ENCODE measurements at places on chromosomes 7 and 10. TPM values are rescaled to one million over a fixed set of nuclear protein-coding genes. Genes with fewer than 3 reads are reported as not detected.
A peak's percentile ranks its signal among the peaks of the same experiment; 100 is the strongest.

- no peak overlapping the region for H3K27ac ChIP-seq
- H3K4me1 ChIP-seq: no peaks in the 10 kb centered on the region
- no peak overlapping the region for H3K4me3 ChIP-seq
- peaks cover 9% of the 10 kb centered on the region for H3K27me3 ChIP-seq
- no peak for DNase-seq
These were observed 7.5 kb downstream of the FGFR2 start for GRCh38 chr10:121590772-121591171.

DNA sequence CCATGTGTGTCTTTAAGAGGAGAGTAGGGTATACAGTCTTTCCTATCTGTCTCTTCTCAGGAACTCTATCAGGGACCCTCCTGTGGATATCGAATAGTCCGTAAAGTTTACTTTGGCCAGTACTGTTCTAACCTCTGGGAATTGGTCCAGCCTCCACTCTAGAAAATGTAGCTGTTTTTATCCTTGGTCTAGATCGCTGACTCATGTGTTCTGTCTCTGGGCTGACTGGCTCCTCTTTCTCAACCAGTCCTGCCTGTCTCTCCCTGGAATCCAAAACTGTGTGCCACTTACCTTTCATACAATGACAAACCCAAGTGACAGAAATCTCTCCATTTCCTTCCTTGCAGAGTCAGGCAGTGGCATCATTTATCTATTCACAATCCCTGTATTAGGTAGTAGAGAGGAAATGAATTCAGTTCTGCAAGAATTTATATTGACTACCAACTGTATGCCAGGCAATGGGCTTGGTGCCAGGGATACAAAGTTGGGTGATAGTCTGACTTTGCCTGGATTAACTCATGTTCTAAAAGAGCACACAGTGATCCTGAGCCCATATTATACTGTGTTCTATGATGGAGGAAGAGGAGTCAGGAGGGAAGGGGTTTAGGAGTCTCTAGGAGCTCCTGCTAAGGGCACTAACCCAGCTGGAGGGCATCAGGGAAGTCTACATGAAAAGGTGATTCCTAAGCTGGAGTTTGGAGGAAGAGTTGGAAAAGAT, 232.7 kb downstream of the LRMDA start:
- no peak for DNase-seq
- H3K36me3 ChIP-seq: no peaks in the 10 kb centered on the region
- H3K27ac ChIP-seq: no peak overlapping the region
- H3K4me1 ChIP-seq: no peaks in the 10 kb centered on the region
- H3K4me3 ChIP-seq: no peak overlapping the region

- no peaks in the 10 kb centered on the region for H3K27me3 ChIP-seq
- DNase-seq: no peak
- peaks cover 26% of the 10 kb centered on the region for H3K36me3 ChIP-seq
- H3K4me3 ChIP-seq: no peak overlapping the region
- no peak overlapping the region for H3K27ac ChIP-seq
- peaks cover 12% of the 10 kb centered on the region for H3K4me1 ChIP-seq
These were observed 30.9 kb upstream of the SMKR1 start for GRCh38 chr7:129471402-129471827.

GRCh38 chr10:133132473-133133291, 27.3 kb upstream of the KNDC1 start:
- peak; percentile 5 for DNase-seq
- no peak overlapping the region for H3K27ac ChIP-seq
- no peaks in the 10 kb centered on the region for H3K27me3 ChIP-seq
- no peaks in the 10 kb centered on the region for H3K36me3 ChIP-seq

DNA sequence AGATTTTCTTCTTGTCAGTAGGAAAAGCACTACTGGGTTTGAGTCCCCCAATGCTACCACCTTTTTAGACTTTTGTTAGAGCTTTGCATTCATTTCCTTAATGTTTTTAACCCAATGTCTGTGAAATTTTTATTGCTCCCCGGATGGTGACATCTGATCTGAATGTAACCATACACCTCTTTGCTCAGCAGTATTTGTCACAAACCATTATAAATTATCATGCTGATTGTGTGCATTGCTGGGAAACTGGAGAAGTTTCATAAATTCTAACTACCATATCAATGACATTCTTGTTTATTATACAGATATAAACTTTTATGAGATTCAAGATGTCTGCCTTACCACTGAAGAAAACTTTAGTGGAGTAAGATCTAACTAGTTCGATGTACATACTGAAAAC, 8.5 kb downstream of the NRP1 start:
- no peak for DNase-seq
- no peak overlapping the region for H3K27ac ChIP-seq
- H3K4me3 ChIP-seq: no peak overlapping the region
- no peaks in the 10 kb centered on the region for H3K36me3 ChIP-seq
- H3K4me1 ChIP-seq: peaks cover 2% of the 10 kb centered on the region
- peaks cover 25% of the 10 kb centered on the region for H3K27me3 ChIP-seq

DNA sequence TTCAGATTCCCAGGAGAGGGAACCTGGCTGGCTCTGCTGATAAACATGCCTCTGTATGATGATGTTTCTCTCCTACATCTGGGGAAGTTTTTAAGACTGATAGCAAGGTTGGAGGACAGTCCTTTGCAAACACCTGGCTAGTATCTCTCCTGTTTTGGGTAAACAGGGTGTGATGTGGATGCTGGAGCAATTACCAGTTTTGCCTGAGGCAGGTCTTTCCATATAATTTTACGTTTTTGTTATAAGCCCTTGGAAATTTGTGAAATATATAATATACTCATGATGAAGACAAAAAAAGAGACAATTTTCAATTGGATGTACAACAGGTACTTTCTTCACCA, 138.6 kb downstream of the ADAM22 start:
- no peaks in the 10 kb centered on the region for H3K36me3 ChIP-seq
- no peak overlapping the region for H3K4me3 ChIP-seq
- peaks cover 2% of the 10 kb centered on the region for H3K27me3 ChIP-seq

- H3K36me3 ChIP-seq: peaks cover 15% of the 10 kb centered on the region
- H3K27ac ChIP-seq: no peak overlapping the region
- DNase-seq: no peak
- H3K4me1 ChIP-seq: peaks cover 27% of the 10 kb centered on the region
These were observed 21.0 kb upstream of the TSPAN33 start for GRCh38 chr7:129123510-129123857.

- H3K36me3 ChIP-seq: no peaks in the 10 kb centered on the region
- DNase-seq: no peak
- peaks cover 1% of the 10 kb centered on the region for H3K27me3 ChIP-seq
- H3K27ac ChIP-seq: no peak overlapping the region
- H3K4me1 ChIP-seq: no peaks in the 10 kb centered on the region
These were observed 19.6 kb downstream of the C10orf62 start for GRCh38 chr10:97608991-97609561.

- H3K4me3 ChIP-seq: no peak overlapping the region
- no peak for DNase-seq
- H3K4me1 ChIP-seq: no peaks in the 10 kb centered on the region
- no peaks in the 10 kb centered on the region for H3K36me3 ChIP-seq
- H3K27ac ChIP-seq: no peak overlapping the region
These were observed 165.0 kb downstream of the BAMBI start for GRCh38 chr10:28842321-28842720.

DNA sequence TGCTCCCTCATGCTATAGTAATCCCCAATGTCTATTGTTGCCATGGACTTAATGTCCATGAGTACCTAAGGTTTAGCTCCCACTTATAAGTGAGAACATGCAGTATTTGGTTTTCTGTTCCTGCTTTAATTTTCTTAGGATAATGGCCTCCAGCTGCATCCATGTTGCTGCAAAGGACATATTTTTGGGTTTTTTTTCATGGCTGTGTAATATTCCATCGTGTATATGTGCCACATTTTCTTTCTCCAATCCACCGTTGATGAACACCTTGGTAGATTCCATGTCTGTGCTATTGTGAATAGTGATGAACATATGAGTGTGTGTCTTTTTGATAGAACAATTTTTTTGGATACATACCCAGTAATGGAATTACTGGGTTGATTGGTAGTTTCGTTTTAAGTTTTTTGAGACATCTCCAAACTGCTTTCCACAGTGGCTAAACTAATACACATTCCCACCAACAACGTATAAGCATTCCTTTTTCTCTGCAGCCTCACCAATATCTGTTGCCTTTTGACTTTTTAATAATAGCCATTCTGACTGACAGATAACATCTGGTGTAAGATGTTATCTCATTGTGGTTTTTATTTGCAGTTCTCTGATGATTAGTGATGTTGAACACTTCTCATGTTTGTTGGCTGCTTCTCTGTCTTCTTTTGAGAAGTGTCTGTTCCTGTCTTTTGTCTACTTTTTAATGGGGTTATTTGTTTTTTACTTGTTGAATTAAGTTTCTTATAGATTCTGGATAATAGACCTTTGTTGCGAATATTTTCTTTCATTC, 68.8 kb upstream of the IFRD1 start:
- H3K27ac ChIP-seq: no peak overlapping the region
- H3K36me3 ChIP-seq: no peaks in the 10 kb centered on the region
- H3K4me1 ChIP-seq: no peaks in the 10 kb centered on the region
- DNase-seq: no peak
- peaks cover 10% of the 10 kb centered on the region for H3K27me3 ChIP-seq

- no peak overlapping the region for H3K27ac ChIP-seq
- no peaks in the 10 kb centered on the region for H3K4me1 ChIP-seq
- DNase-seq: no peak
These were observed 1105.7 kb downstream of the REEP3 start for GRCh38 chr10:64626924-64627323.

DNA sequence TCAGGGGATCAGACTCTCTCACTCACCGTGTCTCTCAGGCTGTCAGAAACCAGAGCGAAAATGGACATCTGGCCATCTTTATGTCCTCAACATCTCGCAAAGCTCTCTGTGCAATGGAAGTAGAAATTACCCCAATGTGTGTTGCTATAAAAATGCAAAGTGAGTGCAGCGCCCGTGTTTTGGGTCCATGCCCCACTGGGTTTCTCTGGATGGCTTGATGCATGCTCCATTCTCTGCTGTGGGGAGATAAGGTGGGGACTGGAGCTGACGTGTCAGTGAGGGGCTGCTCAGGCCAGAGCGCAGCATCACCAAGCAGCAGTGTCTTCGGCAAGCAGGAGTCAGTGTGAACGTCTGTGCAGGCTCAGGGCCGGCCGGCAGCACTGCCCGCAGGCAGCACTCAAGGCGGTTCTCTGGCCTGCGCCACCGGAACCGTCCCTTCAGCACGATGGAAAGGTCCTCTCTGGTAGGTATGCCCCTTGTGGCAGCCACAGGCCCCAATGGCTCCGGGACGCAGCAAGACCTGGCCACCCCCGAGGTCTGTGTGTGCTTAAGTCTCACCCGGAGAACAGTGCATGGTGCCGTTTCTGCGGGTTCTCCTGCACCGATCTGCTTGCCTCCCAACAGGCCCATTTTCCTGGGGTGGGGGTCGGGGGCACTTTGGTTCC, 30.2 kb downstream of the WDR86 start:
- peaks cover 14% of the 10 kb centered on the region for H3K36me3 ChIP-seq
- no peak overlapping the region for H3K4me3 ChIP-seq
- peaks cover 26% of the 10 kb centered on the region for H3K27me3 ChIP-seq
- no peak for DNase-seq
- no peak overlapping the region for H3K27ac ChIP-seq

Gene TWIST1
- total RNA-seq: 2.9 TPM

Gene OR9A2
- not detected for total RNA-seq

Gene TRIL
- 0.10 TPM for total RNA-seq

Gene ANKRD1
- not detected for total RNA-seq

Gene IMMP2L
- 5.9 TPM for total RNA-seq

Gene ADCY1
- 3.9 TPM for total RNA-seq

Gene RPEL1
- not detected for total RNA-seq

Gene AOAH
- 15.4 TPM for total RNA-seq

All from activated CD4-positive, alpha-beta memory T cell treated with anti-CD3 and anti-CD28 coated beads, Interleukin-2, amount 10 ng/mL, durations not matched to agents 7 days and 5 days (primary cell).